ENCODE measurements at places on chromosomes 1 and 21.
A peak's percentile ranks its signal among the peaks of the same experiment; 100 is the strongest.

GRCh38 chr1:88562991-88563390 lies 121.1 kb upstream of the PKN2 start:
- DNase-seq: no peak

DNA sequence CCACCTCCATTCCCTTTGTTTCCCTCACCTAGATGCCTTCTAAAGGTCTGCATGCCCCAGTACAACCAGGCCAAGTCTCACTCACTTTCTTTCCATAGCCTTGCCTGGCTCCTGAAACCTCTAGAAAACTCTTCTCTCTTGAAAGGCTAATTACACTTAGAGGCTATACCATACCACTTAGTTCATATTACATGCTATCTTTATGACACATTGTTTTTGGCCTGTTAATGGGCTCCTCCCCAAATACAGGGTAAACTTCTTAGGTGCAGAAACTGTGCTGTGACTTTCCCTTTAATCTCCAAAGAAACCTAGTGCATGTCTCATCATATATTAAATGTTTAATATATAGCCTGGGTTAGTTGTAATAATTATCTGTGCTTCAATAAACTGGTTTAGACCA lies 56.6 kb upstream of the C1orf105 start:
- DNase-seq: no peak

GRCh38 chr1:244837597-244838258 lies 2.3 kb downstream of the COX20 start:
- no peak for DNase-seq

GRCh38 chr21:36075953-36076352 lies 6.1 kb downstream of the CBR1 start:
- no peak for DNase-seq

DNA sequence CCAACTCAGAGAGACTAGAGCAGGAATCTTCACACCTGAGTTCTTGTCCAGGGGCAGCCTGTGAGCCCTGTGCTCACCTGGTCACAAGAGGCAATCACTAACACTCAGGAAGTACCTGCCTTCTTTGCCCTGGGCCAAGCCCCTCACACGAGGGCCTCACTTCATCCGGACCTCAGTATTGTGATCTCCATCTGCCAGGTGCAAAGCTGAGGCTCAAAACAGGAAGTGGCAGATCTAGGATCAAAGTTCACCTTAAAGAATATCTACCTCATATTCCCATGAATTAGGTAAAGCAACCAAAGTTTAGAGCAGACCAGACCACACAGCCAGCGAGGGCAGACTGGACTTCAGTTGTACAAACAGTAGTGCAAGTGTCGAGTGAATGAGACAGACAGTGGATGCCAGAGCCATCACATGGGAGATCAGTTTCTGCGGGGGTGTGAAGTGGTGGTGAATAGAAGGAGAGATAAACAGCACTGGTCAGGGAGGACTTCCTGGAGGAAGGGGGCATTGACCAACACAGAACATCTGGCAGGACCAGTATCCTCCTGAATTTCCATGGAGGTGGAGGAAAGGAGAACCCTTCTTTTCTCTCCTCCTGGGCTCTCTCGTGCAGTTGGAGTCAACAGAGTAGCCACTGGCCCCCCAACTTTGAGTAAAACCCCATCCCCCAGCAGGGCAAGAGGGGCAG lies 116.6 kb upstream of the ZBTB40 start:
- DNase-seq: no peak

GRCh38 chr1:206573319-206573718 lies 38.9 kb downstream of the EIF2D start:
- DNase-seq: no peak

DNA sequence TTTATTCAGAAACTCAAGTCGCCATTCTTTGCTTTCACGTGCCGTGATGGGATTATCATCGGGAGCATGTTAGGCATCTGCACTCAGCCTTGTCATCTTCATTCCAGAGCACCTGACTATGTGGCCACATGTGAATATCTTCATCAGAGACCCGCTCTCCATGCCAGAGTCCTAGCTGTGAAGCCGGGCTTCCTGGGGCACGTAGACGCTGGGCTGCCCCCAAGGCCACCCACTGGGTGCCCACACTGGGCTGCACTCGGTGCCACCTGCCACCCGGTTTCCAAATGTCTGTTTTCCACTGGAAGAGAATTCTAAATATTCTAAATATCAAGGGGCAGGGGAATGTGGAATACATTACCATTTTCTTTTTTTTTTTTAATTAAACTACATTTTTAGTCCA lies 43.8 kb downstream of the SLC37A1 start:
- DNase-seq: no peak

DNA sequence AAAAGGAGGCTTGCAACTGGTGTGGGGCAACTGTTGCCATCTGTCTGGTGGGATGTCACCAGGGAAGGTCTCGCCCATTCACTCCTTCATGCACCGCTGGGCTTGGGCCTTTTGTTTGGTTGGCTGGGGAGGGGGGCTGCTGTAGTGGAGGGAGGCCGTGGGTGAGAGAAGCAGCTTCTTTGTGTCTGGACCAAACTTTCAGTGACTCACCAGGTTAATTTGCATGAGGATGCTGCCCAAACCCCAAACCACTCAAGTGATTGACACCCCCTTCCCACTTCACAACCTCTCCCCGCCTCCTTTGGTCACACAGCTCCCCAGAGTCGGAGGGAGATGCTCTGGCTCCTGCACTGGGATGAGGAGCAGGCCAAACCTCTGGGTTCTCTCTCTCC lies 19.7 kb downstream of the BTG2 start:
- DNase-seq: peak; percentile 65

GRCh38 chr1:37497832-37498231 lies 16.7 kb downstream of the MEAF6 start:
- no peak for DNase-seq

DNA sequence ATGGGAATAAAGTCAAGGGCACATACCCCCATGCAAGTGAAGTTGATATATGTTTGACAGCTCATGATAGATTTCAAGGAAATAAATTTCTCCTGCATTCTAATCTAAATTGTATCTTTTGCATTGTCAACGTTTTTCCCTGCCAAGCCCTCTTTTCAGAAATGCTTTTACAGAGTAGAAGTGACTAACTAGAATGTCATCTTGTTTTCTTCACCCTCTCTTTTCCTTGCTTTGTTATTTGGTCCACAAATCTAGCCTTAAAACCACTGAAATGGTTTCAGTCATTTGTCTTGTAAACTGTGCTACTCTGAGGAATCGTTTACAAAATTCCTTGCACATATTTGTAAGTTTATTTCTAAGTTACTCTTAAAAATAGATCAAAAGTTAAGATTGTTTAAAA lies 600.8 kb upstream of the CXADR start:
- DNase-seq: no peak

GRCh38 chr1:111761717-111762116 lies 6.0 kb downstream of the DDX20 start:
- DNase-seq: no peak

GRCh38 chr1:96104906-96105305 lies 616.7 kb upstream of the PTBP2 start:
- no peak for DNase-seq

DNA sequence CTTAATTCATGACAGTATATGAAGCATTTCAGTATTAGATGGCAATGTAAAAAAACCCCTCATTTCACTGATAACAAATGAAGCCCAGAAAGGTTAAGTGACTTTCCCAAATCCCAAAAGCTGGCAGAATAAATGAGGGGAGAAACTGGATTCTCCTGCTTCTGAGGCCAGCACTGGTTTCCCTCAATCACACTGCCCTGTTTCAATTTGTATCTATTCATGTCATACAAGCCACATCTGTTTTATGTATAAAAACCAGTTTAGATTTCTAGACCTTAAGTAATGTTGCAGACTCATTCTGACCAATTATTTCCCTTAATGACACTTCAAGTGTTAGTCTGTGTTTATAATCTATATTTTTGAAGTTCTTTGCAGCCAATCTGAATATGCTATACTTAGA lies 16.8 kb downstream of the PLPPR4 start:
- no peak for DNase-seq

DNA sequence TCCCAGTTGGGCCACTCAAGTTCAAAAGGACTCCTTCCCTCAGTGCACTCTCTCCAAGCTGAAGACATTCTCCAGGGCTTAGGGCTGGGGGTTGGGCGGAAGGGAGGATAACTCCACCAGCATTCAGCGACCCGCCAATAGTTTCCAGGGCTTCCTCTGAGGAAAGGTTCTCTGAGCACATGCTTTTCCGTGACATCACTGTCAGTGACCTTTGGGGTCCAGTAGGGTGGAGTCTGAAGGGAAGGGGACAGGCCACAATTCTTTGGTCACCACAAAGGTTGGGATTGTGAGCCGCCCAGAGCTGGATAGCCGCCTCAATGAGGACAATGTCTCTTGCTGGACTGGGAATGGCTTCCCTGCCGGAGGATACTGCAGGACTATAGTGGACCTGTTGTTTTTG lies 22.8 kb upstream of the RXRG start:
- DNase-seq: no peak

GRCh38 chr1:101259744-101260148 lies 22.9 kb downstream of the S1PR1 start:
- no peak for DNase-seq

- no peak for DNase-seq
Measured at GRCh38 chr1:248926401-248927182, 20.6 kb downstream of the PGBD2 start.

DNA sequence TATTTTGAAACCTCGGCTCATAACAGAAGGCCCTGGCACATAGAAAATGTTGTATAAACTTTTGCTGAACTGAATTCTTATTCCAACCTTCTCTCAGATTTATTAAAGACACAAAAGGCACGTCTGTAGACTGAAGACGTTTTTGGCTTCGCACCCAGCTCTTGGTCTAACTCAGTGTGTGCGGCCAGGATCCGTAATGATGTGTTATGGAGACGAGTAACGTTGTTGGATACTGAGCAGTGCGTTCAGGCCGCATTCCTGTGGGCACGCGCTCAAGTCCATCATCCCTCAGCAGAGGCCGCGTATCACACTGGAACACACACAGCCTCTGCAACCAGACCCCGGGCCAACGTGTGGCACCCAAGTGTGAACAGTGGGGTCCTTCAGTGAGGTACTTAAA lies 154.8 kb upstream of the RAB4A start:
- no peak for DNase-seq

DNA sequence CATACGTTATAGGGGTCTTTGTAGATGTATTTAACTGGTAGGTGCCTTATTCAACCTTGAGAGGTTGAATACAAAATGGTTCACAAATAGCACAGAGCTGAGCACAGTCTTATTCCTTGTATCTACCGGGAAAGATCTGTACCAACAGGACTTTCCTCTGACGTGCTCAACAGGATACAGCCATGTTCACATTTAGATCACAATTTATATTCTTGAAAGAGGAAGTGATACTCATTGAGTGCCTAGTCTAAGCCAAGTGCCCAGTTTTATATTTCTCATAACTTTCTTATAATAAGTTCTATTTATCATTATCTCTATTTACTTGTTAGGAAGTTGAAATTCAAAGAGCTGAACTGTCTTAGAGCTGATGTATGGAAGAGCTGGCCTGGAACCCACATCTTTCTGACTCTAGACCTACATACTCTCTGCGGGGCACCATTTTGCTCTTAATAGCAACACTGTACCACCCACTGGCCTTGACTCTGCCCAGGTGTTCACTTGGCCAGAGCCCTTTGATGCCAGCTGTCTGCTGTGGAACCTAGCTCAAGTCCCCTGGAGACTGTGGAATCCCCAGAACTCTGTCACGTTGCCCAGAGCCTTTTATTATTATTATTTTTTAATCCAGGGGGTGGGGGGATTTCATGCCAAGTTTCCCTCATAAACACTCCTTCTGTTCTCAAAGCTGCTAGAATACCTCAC lies 156.2 kb downstream of the TPR start:
- DNase-seq: no peak

DNA sequence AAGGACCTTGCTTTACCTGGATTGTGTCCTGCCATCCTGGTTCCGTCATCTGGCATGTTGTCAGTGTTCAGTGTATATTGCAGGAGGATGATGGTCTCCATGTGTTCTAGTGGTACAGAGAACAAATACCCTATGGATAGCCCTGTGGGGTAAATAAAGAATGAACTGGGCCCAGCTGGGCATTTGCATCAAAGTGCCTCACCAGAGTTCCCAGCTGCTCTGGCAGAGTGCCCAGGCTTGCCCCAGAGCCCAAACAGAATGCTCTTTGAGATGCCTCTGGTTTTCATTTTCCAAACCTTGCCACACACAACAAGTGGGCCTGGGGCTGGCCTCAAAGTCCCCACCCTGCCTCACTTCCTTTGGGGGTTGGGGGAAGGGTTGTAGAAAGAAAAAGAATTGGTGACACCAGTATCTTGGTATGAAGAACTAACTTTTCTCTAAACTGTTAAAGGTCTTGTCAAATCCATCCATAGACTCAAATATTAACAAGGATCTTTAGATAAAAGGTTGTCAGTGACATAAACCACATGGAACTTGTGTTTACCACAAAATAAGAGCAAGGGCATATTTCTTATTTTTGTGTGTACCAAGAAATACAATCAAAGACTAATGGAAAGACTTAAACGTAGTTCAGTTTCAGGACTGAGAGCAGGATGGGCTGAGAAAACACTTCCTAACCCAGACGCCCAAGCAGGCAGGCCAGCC lies 82.2 kb downstream of the LMO4 start:
- no peak for DNase-seq

GRCh38 chr1:86377341-86377740 lies 18.8 kb downstream of the ODF2L start:
- no peak for DNase-seq
